NCI-H1092 treated with DMSO at 0.1 percent for 48 hours (cell line): ENCODE measurements at places on chromosomes 6 and 20.

DNA sequence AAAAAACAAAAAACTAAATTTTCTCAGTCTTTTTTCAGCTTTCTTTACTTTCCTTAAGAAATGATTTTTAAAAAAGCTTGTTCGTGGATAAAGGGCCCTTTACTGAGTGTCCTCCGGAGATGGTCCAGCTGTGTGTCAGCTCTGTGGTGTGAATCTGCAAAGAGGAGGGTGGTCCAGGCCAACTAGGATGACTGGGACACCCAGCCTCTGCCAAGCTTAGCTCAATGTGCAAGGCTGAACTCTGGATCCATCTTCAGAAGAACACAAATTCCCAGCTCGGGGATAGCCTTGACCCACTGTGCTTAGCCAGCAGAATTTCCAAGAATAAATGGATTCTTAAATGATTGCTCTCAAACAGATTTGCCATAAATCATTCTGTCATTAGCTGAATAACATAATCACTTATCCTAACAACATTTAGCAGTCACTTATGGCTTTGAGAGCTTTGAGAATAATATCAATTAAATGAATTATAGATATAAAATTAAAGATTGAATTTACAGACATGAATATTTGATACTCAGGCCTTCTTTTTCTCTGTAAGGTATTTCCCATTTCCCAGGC is 14.2 kb upstream of the CALHM5 start:
- no peak for DNase-seq

DNA sequence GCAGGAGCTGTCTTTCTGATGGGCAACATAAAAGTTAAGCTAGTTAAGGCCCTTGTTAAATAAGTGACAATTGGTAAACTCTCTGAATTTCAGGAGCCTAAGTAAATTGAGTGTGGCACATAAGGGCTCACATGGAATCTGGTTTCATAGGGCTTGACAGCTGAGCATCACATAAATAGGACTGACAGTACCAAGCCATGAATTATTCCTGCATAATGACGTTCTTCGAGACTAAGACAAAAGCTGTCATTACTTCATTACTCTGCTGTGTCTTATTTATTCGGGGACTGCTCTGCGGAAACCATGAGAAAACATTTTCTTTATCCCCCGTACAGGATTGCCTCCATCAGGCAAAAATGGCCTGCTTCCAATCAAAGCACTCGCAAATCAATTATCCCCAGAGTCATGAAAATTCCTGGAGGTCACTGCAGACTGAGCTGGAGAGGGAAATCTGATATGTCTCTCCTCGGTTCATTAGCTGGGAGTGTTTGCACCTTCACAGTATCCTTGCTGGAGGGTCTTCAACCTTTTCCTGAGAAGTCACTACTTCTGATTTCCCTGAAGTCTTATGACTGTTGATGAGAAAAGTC is 311.4 kb downstream of the CDH26 start:
- peak; percentile 26 for DNase-seq

DNA sequence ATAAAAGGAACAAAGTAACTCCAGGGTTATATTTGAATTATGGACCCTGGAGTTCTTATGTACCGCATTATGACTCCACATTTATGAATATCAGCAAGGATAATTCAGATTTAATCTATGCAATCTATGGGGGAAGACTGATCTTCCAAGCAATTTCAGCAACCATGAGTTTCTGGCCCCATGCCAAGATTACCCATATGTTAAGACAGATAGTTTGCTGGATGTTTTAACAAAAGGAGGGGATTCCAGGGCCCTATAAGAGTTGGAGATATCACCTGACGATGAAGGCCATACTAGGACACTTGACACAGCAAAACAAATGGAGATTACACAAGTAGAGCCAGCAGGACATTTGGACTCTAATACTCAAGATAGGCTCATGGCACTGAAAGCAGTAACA is 45.9 kb upstream of the PLN start:
- DNase-seq = no peak

GRCh38 chr20:57513199-57513598 is 11.7 kb downstream of the CTCFL start:
- DNase-seq = no peak

GRCh38 chr6:13776602-13777001 is 37.8 kb downstream of the MCUR1 start:
- DNase-seq = no peak

- DNase-seq = no peak
Observed at GRCh38 chr20:1883986-1884385, 11.2 kb upstream of the SIRPA start.

- peak; percentile 17 for DNase-seq
Observed at GRCh38 chr20:23079016-23079351, 7.1 kb downstream of the CD93 start.

DNA sequence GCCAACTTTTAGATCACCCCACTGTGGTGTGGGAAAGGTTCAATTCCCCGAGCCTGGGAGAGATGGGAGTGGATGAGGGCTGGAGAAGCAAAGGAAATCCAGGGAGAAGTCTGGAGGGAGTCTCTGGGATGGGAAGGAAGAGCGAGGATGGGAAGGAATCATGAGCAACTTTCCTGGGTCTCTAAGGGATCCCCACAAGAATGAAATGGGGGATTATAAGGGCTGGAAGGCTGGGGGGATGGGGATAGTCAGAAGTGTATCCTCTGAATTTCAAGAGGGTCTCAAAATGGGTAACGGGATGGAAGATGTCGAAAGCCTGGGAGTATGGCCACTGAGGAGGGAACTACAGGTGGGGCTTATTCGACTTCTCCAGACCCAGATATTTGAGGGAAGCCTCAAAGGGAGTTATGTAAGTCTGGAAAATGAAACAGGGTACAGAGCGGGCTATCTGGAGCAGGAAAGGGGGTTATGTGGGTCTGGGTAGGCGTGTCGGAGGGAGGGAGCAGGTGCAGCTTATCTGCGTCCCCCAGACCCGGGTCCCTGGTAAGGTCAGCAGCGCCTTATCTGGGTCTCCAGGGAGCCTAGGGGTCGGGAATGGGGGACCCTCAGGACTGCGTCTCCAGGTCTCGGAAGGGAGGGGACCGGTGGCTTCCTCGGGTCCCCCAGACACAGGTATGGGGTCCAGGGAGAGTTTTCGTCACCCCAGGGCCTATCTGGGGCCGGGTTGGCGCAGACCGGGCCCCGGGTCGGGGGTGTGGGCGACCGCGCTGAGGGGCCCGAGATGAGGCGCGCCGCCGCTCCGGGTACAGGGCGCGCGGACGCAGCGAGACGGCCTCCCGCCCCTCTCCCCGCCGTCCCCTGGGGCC is 550 bp downstream of the PLAGL2 start:
- peak; percentile 11 for DNase-seq

DNA sequence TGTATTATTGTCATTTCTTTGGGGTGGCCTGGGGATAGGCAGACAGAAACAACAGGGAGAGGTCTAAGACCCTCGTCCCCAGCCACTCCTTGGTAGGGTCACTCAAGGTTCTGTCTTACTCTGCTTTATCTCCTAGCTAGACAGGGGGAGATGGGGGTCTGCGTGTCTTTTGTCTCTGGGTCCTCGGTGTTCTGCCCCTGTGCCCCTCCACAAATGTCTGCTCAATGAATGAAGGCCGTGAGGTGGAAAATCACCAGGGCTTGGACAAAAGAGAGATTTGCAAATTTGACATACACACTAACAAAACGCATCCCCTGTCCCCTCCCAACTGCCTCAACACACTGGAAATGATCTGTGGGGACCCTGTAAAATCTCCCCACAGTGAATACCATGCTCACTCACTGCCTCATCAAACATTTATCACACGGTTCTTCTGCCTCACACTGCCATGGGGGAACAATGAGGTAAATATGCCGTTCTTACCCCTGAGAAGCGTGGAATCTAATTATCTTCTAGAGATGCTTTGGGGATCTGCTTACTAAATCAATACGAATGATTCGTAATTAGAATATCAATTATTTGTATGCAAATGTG is 13.2 kb upstream of the VAPB start:
- no peak for DNase-seq

DNA sequence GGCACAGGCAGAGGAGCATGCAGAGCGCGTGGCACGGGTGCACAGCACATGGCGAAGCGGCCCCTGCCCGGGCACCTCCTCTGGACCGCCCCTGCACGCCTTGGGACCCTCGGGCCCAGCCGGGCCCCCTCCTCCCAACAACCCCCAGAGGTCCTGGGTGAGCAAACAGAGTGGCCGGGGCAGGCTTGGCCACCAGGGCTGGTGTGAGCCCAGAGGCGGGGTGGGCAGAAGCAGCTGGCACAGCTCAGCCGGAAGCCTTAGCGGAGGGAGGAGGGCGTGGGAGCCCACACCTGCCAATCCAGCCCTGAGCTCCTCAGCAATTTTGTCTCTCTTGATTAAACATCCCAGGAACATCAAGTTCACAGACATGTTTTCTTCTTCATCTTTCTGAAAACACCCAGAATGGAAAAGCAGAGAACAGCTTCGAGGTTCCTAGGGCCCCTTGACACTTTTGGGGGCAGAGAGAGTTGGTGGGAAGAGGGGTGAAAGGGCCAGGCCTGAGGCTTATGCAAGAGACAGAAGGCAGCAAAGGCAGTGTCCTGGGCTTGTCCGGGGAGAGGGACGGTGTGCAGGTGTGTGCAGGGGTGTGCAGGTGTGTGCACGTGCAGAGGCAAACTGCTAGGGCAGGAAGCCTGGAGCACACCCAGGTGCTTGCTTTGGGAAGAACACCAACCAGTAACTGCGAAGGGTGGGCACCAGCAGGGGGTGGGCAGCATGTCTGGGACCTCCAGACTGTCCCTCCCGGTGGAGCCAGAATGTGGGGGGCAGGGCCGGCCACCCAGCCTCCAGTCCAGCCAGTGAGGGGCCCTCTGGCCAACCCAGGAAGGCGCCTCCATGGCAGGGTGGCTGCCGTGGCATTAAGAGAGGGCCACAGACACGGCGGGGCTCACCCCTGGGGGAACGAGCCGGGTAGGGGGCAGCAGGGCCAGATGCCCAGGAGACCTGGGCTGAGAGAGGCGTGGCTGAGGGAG is 4.8 kb downstream of the HRH3 start:
- DNase-seq = no peak

- DNase-seq = no peak
Observed at GRCh38 chr6:16049168-16049567, 79.7 kb upstream of the MYLIP start.

DNA sequence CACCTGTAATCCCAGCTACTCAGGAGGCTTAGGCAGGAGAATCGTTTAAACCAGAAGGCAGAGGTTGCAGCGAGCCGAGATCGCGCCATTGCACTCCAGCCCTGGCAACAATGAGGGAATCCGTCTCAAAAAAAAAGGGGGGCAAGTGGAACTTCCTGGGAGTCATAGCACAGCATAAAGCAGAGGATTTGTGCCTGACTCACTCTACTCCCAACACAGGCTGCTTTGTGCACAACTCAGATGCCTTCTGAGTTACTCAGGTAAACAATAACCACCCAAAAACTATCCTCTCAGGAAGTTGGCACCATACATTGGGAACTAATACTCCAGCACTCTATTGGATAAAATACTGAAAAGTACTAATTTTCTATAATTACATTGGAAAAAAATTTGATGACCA is 2.5 kb upstream of the TMEM244 start:
- no peak for DNase-seq

GRCh38 chr6:29517245-29517644 is 29.5 kb upstream of the MAS1L start:
- DNase-seq = no peak

GRCh38 chr6:135170238-135170637 is 10.9 kb upstream of the MYB start:
- DNase-seq = no peak

GRCh38 chr6:15708231-15708630 is 45.4 kb upstream of the DTNBP1 start:
- DNase-seq = peak; percentile 1

- no peak for DNase-seq
Observed at GRCh38 chr6:142332393-142333098, 30.7 kb downstream of the ADGRG6 start.

DNA sequence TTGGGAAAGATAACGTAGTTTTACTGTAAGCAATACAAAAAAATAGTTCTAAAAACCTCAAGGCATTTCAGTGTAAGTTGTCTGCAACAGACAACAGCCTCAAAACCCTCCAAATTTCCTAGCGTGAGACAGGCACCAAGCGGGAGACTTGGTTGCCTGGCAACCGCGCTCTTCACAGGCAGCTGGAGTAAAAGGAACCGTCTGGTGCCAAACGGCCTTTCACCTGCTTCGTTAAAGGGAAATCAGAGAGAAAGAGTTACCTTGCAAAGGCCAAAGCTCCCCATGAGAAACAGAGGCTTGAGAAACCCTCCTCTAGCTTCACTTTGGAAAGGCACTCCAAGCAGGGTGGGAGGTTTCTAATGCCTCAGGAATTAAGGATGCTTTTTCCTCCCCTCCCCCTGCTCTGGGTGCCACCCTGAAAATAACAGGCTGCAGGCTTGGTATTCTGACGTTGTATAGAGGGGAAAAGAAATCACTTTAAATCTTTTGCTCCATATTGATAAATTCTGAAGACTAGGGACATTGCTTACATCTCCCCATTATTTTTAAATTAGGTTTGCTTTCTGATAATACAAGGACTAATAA is 129.7 kb upstream of the UFL1 start:
- DNase-seq = peak; percentile 86

DNA sequence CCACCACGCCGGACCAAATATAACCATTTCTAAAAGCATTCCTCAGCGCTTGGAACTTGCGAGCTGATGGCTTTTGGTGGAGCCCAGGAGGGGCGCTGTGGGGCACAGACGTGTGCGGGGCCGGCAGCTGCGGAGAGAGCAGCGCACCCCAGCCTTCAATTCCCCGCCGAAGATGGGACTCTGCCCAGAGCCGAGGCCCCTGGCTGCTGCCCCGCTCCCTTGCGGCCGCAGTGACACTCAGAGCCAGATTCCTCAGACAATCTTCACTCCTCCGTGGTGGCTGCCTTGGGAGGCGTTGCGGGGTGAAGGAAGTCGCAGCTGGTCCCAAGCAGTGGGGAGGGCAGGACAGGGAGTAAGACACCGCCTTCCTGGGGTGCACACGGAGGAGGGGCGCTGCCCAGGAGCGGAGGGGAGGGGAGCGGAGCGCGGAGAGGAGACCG is 87.7 kb downstream of the TMEM242 start:
- no peak for DNase-seq

GRCh38 chr6:37866590-37867507 is 47.3 kb downstream of the ZFAND3 start:
- no peak for DNase-seq

GRCh38 chr6:24359640-24360454 is 2.0 kb upstream of the DCDC2 start:
- DNase-seq = peak; percentile 82

DNA sequence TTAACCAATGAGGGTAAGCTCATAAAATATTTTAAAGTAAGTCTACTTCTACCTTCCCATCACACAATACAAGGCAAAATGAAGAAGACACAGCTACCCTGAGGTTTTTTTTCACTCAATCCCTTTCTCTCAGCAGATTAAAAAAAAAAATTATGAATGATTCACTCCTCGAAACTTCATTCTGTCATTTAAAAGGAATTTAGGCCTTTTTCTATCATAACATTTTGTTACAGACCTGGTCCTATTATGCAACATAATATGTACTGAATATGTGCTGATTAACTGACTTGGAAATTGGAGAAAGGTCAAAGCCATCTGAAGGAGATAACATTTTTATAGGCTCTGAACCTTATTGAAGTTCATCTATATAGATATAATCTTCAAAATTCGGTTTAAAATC is 45.5 kb downstream of the PRL start:
- DNase-seq = no peak
